Hematopoietic multipotent progenitor cell treated with erythropoietin and hydrocortisone succinate and interleukin-3 and kit ligand, for 6 days (in vitro differentiated cells): ENCODE measurements at places on chromosomes 7 and 10.

- no peak for DNase-seq
Measured at GRCh38 chr7:70554646-70555045, 577.3 kb upstream of the GALNT17 start.

DNA sequence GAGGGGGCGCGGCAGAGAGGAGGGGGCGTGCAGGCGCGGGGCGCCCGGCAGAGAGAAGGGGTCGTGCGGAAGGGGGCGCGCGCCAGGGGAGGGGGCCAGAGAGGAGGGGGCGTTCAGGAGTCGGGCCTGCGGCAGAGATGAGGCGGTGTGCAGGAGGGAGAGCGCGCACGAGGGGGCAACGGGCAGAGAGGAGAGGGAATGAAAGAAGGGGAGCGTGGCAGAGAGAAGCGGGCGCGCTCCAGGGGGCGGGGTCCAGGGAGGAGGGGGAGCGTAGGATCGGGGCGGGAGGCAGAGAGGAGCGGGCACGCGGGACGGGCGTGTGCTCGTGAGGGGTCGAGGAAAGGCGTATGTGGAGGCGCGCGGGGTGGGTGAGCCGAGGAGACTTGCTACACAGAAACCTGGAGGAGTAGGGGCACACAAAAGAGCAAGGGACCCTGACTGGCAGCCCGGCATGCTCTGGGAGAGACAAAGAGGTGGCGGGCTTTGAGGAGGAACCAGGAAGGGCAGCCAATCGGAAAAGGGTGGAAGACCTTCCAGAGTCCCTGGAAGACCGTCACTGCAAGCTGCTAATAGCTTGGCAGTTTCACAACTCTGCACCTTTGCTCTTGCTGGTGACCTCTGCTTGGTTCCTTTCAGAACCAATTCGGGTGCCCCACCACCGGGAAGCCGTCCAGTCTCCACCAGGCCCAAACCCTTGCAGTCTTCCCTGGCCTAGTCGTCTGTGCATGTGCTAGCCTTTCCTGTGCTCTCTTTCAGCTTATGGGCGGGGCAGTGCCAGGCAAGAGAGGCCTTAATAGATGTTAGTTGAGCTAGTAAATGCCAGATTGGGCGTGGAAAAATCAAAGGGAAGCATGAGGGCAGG lies 639 bp downstream of the DYDC2 start:
- DNase-seq = peak; percentile 27

DNA sequence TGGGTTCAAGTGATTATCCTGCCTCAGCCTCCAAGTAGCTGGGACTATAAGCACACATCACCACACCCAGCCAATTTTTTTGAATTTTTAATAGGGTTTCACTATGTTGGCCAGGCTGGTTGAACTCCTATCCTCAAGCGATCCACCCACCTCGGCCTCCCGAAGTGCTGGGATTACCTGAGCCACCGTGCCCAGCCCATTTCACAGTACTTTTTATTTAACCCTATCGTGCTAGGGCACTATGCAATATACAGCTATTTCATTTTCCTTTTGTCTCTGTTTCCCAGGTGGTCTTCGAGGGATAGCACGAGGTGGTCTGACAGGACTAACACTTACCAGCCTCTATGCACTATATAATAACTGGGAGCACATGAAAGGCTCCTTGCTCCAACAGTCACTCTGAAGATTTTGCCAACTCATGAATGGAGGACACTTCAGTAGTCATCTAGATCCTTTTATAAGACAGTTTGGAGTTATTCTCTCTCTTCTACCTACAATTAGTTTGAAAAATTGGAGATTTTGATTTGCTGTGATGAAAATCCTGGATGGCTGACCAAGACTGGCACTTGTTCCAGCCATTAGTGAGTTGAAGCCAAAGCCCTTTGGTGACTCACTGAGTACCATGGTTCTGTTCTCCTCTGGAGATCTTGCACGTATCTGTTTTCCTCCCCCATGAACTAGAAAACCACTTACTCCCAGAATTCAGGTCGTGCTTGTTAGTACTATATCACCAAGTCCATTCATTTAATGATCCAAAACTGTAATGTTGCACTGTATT lies 27.3 kb downstream of the NCOA4 start:
- no peak for DNase-seq

- DNase-seq = no peak
Measured at GRCh38 chr7:107233981-107234380, 65.2 kb downstream of the HBP1 start.

GRCh38 chr10:127984945-127985344 lies 78.0 kb downstream of the PTPRE start:
- DNase-seq = no peak

DNA sequence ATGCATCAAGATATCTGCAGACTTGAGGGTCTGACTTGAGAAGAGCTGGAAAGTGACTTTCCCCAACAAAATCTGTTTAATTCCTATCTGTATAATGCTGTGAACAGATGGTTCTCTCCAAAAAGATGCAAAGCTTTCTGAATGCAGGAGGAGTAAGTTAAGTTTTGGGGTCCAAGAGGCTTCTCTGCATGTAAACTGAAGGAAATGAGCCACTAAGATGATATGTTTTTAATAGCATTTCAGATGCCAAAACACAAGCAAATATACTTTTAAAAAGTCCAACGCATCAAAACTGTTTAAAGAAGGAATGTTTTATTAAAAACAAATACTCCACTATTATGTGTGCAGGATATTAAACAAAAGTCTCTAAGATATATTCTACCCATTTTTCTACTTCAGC lies 137.0 kb downstream of the STRA8 start:
- no peak for DNase-seq
